ENCODE measurements at places on chromosomes 13 and 19. TPM values are rescaled to one million over a fixed set of nuclear protein-coding genes. Genes with fewer than 3 reads are reported as not detected.

CCDC122 gene
- 9.9 TPM for total RNA-seq

ZNF627 gene
- 8.5 TPM for total RNA-seq

KIR3DL2 gene
- not detected for total RNA-seq

ATCAY gene
- not detected for total RNA-seq

TTC9B gene
- total RNA-seq: not detected

SIAH3 gene
- total RNA-seq: 0.05 TPM

NAT14 gene
- total RNA-seq: 15.8 TPM

KLK14 gene
- total RNA-seq: not detected

STARD13 gene
- total RNA-seq: 36.0 TPM

ZNF799 gene
- 4.1 TPM for total RNA-seq

ZNF709 gene
- 2.9 TPM for total RNA-seq

IGFL3 gene
- total RNA-seq: not detected

ONECUT3 gene
- total RNA-seq: not detected

CBLC gene
- not detected for total RNA-seq

SLC6A16 gene
- total RNA-seq: 1.7 TPM

CCL25 gene
- not detected for total RNA-seq

SETDB2 gene
- 11.0 TPM for total RNA-seq

U2AF2 gene
- 89.3 TPM for total RNA-seq

CATSPERD gene
- not detected for total RNA-seq
